Smooth muscle cell of the coronary artery (primary cell): ENCODE measurements at places on chromosomes 5 and 9. TPM values are rescaled to one million over a fixed set of nuclear protein-coding genes. Genes with fewer than 3 reads are reported as not detected.

Gene HK3
- 0.08 and 0.23 TPM in 2 replicates for total RNA-seq

Gene CNTNAP3B
- total RNA-seq, result 0.94 and 25.9 TPM in 2 replicates

Gene MYMK
- total RNA-seq, result not detected in 2 replicates

Gene LSM11
- total RNA-seq, result 3.0 and 4.7 TPM in 2 replicates

Gene PCDHGA11
- 4.7 and 7.1 TPM in 2 replicates for total RNA-seq

Gene PTGS1
- 27.1 and 116 TPM in 2 replicates for total RNA-seq

Gene LHX2
- total RNA-seq, result not detected in 2 replicates

Gene SLC46A2
- not detected in 2 replicates for total RNA-seq

Gene PCDHGA3
- 0.23 and 0.98 TPM in 2 replicates for total RNA-seq

Gene LIFR
- 16.8 and 18.2 TPM in 2 replicates for total RNA-seq
